ENCODE measurements at places on chromosomes 6 and 20.

- no peaks in the 10 kb centered on the region for H3K27me3 ChIP-seq
- H3K4me1 ChIP-seq, result peaks cover 2% of the 10 kb centered on the region
- no peak overlapping the region for H3K27ac ChIP-seq
- DNase-seq, result no peak
- no peaks in the 10 kb centered on the region for H3K36me3 ChIP-seq
Observed at GRCh38 chr20:57996465-57996864, 232.0 kb downstream of the ANKRD60 start.

- H3K36me3 ChIP-seq, result no peaks in the 10 kb centered on the region
- no peak overlapping the region for H3K4me3 ChIP-seq
- no peak for DNase-seq
Observed at GRCh38 chr6:16322666-16323312, 84.4 kb downstream of the GMPR start.

- DNase-seq, result no peak
- H3K4me1 ChIP-seq, result no peaks in the 10 kb centered on the region
- no peak overlapping the region for H3K27ac ChIP-seq
Observed at GRCh38 chr6:15206887-15207286, 39.0 kb upstream of the JARID2 start.

GRCh38 chr6:84811351-84811750 lies 47.0 kb upstream of the TBX18 start:
- no peak for DNase-seq
- peaks cover 2% of the 10 kb centered on the region for H3K4me1 ChIP-seq
- no peak overlapping the region for H3K4me3 ChIP-seq
- no peaks in the 10 kb centered on the region for H3K36me3 ChIP-seq

- no peaks in the 10 kb centered on the region for H3K36me3 ChIP-seq
- H3K4me3 ChIP-seq, result no peak overlapping the region
- peaks cover 38% of the 10 kb centered on the region for H3K27me3 ChIP-seq
- 0 out of 2 replicates have a peak, but pooled peaks cover 1% of the 10 kb centered on the region for H3K4me1 ChIP-seq
Observed at GRCh38 chr6:28205879-28206278, 19.2 kb upstream of the ZSCAN9 start.

- H3K27ac ChIP-seq, result no peak overlapping the region
- H3K36me3 ChIP-seq, result no peaks in the 10 kb centered on the region
- no peak for DNase-seq
- H3K4me3 ChIP-seq, result no peak overlapping the region
- no peaks in the 10 kb centered on the region for H3K27me3 ChIP-seq
Observed at GRCh38 chr6:157648561-157648960, 174.5 kb upstream of the SNX9 start.

GRCh38 chr6:10425975-10426780 lies 11.3 kb upstream of the TFAP2A start:
- no peak for DNase-seq
- H3K36me3 ChIP-seq, result no peaks in the 10 kb centered on the region
- H3K27ac ChIP-seq, result no peak overlapping the region

- no peaks in the 10 kb centered on the region for H3K4me1 ChIP-seq
- H3K4me3 ChIP-seq, result no peak overlapping the region
- H3K36me3 ChIP-seq, result peaks cover 22% of the 10 kb centered on the region
Observed at GRCh38 chr20:420166-420620, 12.1 kb downstream of the RBCK1 start.

- H3K4me3 ChIP-seq, result no peak overlapping the region
- H3K4me1 ChIP-seq, result peaks cover 3% of the 10 kb centered on the region
- no peak overlapping the region for H3K27ac ChIP-seq
- DNase-seq, result peak; percentile 39
- no peaks in the 10 kb centered on the region for H3K36me3 ChIP-seq
Observed at GRCh38 chr20:52313341-52313963, 121.9 kb upstream of the ZFP64 start.

Measured in iPS DF 6.9 (cell line).